ENCODE measurements at places on chromosomes 1 and 21.

GRCh38 chr1:111227851-111228747, 586 bp downstream of the CHI3L2 start:
- peak; percentile 59 for DNase-seq

DNA sequence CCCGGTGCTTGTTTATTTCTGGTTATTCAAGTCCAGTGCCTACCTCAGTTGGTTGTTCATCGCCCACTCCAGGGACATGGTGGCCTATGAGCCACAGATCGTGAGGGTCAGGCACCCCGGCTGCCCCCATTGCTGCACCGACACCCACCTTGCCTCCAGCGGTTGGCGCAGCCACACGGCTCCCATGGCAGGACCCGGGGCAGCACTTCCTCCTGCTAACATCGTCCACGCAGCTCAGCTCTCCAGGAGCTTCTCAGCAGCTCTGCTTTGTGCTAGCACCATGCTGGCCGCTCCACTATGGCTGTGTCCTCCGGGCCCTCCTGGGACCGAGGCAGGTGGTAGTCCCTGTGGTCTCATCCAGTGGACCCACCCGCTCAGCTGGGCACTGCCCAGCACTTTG, 13.9 kb upstream of the PRKCZ start:
- no peak for DNase-seq

GRCh38 chr1:66333466-66334199, 200.3 kb upstream of the SGIP1 start:
- DNase-seq = no peak

- no peak for DNase-seq
These were observed 85.2 kb upstream of the EXO1 start for GRCh38 chr1:241762713-241763339.

DNA sequence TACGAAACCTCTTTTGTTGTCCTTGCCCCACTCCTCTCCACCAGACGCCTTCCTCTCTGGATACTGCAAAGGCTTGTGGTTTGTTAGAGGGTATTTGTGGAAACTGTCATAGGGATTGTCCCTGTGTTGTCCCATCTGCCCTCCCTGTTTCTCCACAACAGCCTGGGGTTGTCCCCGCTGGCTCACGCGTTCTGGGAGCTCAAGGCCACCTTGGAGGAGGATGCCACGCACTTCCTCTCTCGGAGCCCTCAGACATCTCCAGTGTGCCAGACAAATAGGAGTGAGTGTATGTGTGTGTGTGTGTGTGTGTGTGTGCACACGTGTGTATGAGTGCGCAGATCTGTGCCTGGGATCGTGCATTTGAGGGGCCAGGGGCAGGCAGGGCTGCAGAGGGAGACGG, 37.6 kb upstream of the IL19 start:
- no peak for DNase-seq

DNA sequence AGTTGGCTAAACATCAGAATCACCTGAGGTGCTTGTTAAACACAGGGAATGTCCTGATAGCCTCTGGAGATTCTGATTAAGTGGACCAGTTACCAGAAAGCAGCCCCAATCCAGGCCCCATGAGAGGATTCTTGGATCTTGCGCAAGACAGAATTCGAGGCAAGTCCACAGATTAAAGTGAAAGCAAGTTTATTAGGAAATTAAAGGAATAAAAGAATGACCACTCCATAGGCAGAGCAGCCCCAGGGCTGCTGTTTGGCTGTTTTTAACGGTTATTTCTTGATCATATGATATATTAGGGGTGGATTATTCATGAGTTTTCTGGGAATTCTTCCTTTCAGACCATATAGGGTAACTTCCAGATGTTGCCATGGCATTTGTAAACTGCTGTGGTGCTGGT, 176.2 kb downstream of the ROR1 start:
- DNase-seq = no peak

- DNase-seq = no peak
These were observed 2.0 kb downstream of the GPX7 start for GRCh38 chr1:52604063-52604770.

DNA sequence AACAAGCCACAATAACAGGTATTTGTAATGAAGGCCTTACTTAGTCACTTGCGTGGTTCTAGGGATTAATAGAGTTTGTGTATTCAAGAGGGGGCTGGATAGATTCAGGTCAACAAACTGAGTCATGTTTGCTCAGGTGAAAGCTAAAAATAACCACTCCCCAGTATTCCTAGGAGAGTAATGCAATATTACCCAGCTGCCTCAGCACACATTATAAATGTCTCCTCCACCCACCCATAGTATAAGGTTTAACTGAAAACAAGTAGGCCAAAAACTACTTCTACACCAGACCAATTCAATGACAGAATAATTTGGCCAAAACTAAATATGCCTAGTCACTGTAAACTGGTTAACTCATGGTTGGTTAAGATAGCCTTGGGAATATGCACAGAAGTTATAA, 34.4 kb downstream of the WLS start:
- DNase-seq = no peak

Measured in NCI-H460 (cell line).